ENCODE measurements at places on chromosomes 5 and 9.

- DNase-seq: peak; percentile 68
These were observed 23.7 kb downstream of the ACTL7A start for GRCh38 chr9:108885643-108886348.

DNA sequence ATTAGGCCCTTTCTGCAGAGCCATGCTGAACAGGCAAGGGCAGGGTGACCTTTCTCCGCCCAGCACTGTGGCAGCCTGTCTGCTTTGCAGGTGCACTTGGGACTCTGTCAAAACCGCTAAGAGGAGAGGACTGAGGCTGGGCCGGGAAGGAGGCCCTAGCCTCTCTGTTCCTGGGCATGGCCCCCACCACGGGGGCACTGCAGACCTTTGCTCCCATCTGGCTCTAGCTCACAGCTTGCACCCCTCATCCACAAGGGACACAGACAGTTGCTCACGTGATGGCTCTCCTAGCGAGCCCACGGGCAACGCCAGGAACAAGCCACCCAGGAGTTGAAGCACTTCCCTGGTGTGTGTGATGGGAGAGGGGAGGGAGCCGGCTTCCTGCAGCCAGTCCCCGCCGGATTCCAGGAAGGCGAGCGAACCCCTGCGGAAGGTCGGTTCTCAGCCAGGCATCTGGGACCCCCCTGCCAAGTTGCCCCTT, 43.0 kb upstream of the FCN1 start:
- DNase-seq: no peak

GRCh38 chr5:14665949-14666348, 1.4 kb downstream of the OTULIN start:
- DNase-seq: peak; percentile 96

DNA sequence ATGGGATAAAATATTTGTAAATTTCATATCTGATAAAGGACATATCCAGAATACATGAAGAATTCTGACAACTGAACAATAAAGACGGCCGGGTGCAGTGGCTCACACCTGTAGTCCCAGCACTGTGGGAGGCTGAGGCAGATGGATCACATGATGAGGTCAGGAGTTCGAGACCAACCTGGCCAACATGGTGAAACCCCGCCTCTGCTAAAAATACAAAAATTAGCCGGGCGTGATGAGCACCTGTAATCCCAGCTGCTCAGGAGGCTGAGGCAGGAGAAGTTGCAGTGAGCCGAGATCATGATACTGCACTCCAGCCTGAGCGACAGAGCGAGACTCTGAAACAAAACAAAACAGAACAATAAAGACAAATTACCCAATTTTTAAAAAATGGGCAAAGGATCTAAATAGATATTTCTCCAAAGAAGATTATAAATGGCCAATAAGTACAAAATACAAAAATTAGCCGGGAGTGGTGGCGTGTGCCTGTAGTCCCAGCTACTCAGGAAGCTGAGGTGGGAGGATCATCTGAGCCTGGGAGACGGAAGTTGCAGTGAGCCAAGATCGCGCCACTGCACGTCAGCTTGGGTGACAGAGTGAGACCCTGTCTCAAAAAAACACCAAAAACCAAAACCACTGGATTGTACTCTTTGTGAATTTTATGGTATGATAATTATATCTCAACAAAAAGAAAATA, 9.6 kb upstream of the NSD1 start:
- peak; percentile 61 for DNase-seq

GRCh38 chr5:32510860-32511259, 66.3 kb upstream of the ZFR start:
- DNase-seq: no peak

- DNase-seq: no peak
These were observed 21.2 kb downstream of the GAS1 start for GRCh38 chr9:86926145-86926544.

DNA sequence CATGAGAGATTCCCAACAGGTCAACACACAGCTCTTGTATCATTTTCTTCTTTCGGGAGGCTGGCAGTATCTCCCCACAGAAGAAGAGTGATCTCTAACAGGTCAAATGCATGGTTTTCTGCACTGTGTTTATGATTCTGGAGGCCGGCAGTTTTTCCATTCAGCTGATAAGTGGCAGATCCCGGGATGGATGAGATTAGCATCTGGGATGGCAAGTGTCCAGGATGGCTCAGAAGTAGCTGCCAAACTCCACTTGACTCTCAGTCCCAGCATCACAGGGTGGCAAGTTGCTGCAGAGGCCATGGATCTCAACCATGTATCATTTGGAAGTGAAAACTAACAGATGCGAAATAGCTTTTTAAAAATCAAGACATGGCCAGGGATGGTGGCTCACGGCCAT, 97.8 kb upstream of the SLC44A1 start:
- no peak for DNase-seq

GRCh38 chr9:94082553-94082952, 1.7 kb upstream of the PTPDC1 start:
- no peak for DNase-seq

DNA sequence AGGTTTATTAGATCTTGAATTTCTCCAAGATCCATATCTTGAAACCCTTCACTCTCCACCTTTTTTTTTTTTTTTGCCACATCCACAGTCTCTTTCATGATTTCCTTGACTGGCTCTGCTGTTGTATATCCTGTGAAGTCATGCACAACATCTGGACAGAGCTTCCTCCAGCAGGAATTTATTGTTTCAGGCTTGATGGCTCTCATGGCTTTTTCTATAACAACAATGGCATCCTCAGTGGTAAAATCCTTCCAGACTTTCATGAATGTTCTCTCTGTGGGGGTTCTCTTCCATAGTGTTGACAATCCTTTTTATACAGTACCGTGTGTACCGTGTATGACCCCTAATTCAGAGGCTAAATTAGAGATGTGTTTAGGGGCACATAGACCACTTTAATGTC, 24.0 kb downstream of the RANBP17 start:
- DNase-seq: no peak

DNA sequence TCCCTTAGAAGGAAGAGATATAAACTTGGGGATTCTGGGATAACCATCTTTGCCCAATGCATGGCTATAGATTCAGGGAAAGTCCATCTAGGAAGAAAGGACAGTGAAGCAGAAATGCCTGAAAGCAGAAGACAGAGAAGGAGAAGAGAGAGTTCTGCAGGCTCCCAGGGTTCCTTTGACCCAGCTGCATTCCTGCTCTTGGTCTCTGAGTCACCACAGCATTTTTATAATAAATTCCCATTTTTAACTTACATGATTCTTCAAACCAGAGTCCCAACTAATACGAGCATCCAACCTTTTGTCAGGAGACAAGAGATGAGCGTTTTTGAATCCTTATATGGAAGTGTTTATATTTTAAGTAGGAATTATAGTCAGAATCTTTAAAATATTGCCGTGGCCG, 12.0 kb upstream of the AOPEP start:
- no peak for DNase-seq

DNA sequence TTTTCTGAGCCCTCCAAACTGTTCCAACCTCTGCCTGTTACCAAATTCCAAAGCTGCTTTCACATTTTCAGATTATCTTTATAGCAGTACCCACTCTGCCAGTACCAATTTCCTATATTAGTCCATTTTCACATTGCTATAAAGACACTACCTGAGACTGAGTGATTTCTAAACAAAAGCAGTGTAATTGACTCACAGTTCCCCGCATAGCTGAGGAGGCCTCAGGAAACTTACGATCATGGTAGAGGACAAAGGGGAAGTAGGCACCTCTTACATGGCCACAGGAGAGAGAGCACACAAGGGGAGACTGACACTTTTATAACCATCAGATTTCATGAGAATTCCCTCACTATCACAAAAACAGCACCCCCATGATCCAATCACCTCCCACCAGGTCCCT, 105.0 kb downstream of the DTWD2 start:
- DNase-seq: no peak

- DNase-seq: no peak
These were observed 104.9 kb upstream of the CDH10 start for GRCh38 chr5:24749701-24750100.

DNA sequence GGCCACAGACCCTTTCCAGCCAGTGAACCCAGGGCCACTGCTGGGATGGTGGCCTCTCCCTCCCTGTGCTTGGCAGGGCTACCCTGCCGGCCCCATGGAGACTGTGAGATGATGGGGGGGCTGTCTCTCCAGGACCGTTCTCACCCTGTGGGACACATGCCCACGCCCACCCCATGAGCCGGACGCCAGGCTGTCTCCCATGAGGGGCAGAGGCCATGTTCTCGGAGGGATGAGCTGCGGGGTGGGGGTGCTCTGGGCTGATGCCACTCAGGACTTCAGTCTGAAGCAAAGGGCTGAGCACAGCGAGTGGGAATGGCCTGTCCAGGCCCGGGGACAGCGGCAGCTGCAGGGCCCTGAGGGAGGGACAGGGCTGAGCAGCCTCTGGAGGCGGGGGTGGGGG, 88.9 kb downstream of the KCNT1 start:
- no peak for DNase-seq

- peak; percentile 53 for DNase-seq
These were observed 43.4 kb upstream of the KIAA1958 start for GRCh38 chr9:112443200-112443599.

GRCh38 chr9:81621118-81621517, 68.2 kb downstream of the TLE1 start:
- no peak for DNase-seq

DNA sequence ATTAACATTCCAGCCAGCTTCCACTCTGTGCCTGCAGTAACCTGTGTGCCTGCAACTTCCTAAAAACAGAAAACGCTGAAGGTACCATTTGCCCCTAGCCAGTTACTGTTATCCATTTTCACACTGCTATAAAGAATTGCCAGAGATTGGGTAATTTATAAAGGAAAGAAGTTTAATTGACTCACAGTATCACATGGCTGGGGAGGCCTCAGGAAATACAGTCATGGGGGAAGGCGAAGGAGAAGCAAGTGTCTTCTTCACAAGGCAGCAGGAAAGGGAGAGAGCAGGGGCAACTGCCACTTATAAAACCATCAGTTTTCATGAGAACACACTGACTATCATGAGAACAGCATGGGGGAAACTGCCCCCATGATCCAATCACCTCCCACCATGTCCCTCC, 31.2 kb downstream of the PTCD2 start:
- no peak for DNase-seq

DNA sequence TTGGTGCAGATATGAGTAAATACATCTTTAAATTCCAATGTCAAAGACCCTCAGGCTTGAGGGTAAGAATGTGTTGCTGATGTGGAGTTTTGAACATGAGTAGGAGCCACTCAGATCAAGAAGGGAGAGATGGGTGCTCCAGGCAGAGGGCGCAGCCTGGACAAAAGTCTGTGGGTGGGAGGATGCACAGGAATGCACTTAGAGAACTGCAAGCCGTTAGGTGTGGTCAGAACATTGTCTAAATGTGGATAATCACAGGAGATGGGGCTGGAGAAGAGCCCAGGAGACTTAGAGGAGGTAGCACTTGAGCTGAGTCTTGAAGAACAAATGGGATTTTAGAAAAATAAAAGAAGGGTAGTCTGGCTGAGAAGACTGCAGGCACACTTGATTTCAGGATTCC, 255.5 kb downstream of the PAPPA start:
- DNase-seq: no peak

GRCh38 chr9:88980740-88981203, 10.5 kb upstream of the S1PR3 start:
- DNase-seq: no peak

GRCh38 chr9:137506702-137507171, 43.5 kb downstream of the PNPLA7 start:
- DNase-seq: no peak

- no peak for DNase-seq
These were observed 88.3 kb downstream of the NR3C1 start for GRCh38 chr5:143315214-143315613.

DNA sequence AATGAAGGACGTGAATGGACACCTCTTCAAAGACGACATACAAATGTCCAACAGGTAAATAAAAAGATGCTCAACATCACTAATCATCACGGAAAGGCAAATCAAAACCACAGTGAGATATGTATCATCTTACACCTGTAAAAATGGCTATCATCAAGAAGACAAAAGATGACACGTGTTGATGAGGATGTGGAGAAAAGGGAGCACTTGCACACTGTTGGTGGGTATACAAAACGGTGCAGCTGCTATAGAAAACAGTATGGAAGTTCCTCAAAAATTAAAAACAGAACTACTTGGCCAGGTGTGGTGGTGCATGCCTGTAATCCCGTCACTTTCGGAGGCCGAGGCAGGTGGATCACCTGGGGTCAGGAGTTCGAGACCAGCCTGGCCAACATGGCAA, 47.9 kb downstream of the STK10 start:
- DNase-seq: no peak

GRCh38 chr9:21875893-21876292, 73.5 kb downstream of the MTAP start:
- no peak for DNase-seq

GRCh38 chr9:15104826-15105420, 194.7 kb upstream of the FREM1 start:
- peak; percentile 57 for DNase-seq

- no peak for DNase-seq
These were observed 93.9 kb downstream of the YIPF5 start for GRCh38 chr5:144076521-144077083.

GRCh38 chr5:1999794-2000193, 117.1 kb upstream of the IRX4 start:
- DNase-seq: no peak
